ENCODE measurements at places on chromosomes 1 and 21. TPM values are rescaled to one million over a fixed set of nuclear protein-coding genes. Genes with fewer than 3 reads are reported as not detected.

- no peak for DNase-seq
These were observed 49.8 kb downstream of the EPHB2 start for GRCh38 chr1:22760455-22760854.

- no peak for DNase-seq
These were observed 11.0 kb upstream of the WNT9A start for GRCh38 chr1:227958617-227959324.

DNA sequence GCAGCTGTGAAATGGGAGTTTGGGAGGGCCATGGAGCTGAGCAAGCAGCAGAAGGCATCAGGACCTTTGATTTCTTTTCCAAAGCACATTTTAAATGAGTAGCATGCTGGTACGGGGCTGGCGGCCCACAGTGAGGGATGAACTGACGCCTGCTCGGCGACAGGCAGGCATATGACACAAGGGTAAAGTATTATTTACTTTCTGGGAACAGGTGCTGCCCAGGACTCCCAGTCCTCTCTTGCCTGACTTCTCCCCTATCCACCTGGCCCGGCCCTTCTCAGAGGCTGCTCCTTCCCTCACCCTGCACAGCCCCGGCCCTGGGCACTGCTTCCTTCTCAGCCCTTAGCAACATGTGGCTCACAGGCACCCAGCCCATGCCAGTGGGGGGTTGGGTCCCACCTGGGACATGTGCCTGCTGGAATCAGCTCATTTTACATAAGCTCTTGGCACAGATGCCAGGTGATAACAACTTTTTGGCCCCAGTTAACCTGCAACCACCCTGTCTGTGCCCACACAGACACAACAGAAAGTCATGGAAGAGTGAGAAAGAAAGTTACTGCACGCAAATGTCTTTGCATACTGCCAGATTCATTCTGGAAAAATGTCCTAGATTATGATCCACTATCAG is 112.3 kb upstream of the GADD45A start:
- DNase-seq, result peak; percentile 33

- DNase-seq, result no peak
These were observed 87.3 kb upstream of the IFFO2 start for GRCh38 chr1:19043579-19044443.

DNA sequence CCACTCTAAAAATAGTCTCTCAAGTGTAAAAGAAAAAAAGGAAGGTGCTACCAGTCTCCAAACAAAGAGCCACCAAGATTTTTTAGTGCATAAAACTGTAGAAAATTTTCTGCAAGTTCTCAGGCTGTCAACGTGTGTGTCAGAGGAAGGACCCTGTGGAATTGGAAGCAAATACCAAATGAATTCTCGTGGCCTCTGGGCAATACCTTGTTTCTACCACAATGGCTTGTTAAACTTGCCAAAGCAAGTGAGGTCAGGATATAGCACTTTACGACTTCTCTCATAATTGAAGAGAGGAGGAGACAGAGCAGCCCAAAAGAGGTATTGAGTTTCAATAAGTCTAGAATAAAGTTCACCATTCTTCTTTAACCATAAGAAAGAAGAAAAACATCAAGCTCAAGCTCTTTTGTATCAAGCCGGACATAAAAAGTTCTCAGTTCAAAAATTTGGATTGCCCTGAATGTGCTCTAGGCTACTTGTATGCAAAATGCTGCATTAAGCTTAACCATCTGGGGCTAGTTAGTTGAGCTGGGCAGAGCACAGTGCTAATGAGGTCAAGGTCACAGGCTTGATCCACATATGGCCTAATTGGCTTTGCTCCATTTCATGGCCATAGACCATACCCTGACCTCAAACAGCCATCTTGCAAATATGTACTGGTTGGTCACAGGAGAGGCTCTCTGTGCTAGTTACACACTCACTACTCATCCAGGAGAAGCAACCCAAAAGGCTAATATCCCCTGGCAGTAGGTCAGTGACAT is 60.5 kb downstream of the TBX15 start:
- DNase-seq, result no peak

DNA sequence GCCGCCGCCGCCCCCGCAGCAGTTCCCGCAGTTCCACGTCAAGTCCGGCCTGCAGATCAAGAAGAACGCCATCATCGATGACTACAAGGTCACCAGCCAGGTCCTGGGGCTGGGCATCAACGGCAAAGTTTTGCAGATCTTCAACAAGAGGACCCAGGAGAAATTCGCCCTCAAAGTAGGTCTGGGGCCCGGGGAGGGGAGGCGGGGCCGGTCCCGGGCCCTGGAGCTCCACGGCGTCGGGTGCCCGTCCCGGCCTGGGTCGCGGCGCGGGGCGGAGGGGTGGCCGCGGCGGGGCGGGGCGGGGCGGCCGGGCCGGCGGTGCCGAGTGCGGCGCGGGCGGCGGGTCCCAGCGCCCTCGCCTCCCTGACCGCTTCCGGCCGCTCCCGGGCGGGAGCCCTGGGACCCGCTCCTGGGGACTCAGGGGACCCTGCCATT is 646 bp downstream of the MAPKAPK2 start:
- DNase-seq, result peak; percentile 44

- no peak for DNase-seq
These were observed 8.4 kb downstream of the KCNJ10 start for GRCh38 chr1:160061369-160062229.

- DNase-seq, result no peak
These were observed 3.8 kb upstream of the NBPF1 start for GRCh38 chr1:16617114-16617631.

The ZBED6 gene
- total RNA-seq, result 2.4 TPM

The KPRP gene
- not detected for total RNA-seq

DNA sequence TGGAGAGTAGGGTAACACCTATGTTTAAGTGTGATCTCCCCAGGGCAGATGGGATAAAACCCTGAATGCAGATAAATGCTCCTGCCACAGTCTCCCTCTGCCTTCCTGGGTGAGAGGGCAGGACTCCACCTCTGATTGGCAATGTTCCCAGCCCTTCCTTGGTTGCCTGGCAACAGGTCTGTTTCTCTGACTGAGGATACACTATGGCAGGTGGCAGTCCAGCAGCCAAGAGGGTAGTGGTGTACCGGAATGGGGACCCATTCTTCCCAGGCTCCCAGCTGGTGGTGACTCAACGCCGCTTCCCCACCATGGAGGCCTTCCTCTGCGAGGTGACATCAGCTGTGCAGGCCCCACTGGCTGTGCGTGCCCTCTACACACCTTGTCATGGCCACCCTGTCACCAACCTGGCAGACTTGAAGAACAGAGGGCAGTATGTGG is at the start of gene DCDC2B:
Gene DCDC2B, plus strand, starts transcription at position 199 of the 438 bp plus-strand sequence. Its CDS starts 5 bp downstream, at position 204.
- peak; percentile 47 for DNase-seq

The TMEM222 gene
- total RNA-seq, result 31.8 TPM

GRCh38 chr1:101317590-101317989 is 80.8 kb downstream of the S1PR1 start:
- DNase-seq, result no peak

GRCh38 chr1:184622136-184622823 is 132.4 kb downstream of the EDEM3 start:
- DNase-seq, result peak; percentile 83

GRCh38 chr1:162206749-162207635 is 137.5 kb downstream of the NOS1AP start:
- DNase-seq, result no peak

- no peak for DNase-seq
These were observed 2.9 kb upstream of the LRRC8C start for GRCh38 chr1:89630048-89630447.

DNA sequence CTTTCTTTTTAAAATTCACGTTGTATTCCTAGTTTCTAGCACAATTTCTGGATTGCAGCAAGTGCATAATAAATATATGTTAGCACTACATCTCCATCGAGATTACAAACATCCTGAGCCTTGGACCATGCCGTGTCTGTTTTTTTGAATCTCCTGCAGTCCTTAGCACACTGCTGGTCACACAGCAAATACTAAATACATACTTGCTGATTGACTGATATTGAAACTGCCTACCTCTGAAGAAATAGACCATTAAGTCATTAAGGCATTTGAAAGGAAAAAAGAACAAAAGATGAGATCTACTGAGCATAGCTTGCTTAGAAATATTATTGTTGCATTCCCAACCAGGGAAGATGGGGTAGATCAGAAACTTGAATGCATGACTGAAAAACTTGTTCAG is 369.1 kb downstream of the PTBP2 start:
- no peak for DNase-seq

- DNase-seq, result peak; percentile 31
These were observed 226.5 kb downstream of the SDCCAG8 start for GRCh38 chr1:243482141-243483022.

DNA sequence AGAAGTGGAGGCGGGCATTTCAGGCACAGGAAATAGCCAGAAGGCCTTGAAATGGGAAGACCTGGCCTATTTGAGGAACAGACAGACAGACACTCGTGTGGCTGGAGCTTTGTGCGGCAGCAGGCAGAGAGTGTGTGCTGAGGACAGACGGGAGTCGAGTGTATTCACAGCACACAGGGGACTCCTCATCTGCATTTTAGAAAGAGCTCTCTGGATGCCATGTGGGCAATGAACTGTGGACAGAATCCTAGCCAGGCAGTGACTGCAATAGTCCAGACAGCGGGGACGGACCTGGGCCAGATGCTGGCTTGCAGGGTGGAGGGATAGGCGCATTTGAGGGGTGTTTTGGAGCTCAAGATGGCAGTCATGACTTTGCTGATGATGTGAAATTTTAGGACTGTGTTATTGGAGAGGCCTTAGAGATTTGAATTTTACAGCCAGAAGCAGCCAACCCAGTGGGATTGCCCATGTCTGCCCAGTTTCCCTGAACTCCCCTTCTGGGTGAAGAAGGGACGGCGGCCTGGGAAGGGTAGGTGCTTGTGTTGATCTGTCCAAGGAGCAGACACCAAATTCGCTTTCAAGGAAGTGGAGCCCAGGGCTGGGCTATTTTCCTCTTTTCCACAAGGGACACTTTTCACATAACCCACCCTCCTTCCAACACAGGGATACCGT is 43.7 kb downstream of the CHAF1B start:
- peak; percentile 10 for DNase-seq

The FCER1A gene
- total RNA-seq, result not detected

GRCh38 chr1:106926803-106927582 is 129.5 kb upstream of the PRMT6 start:
- no peak for DNase-seq

GRCh38 chr21:38982096-38982495 is 176.4 kb downstream of the ETS2 start:
- DNase-seq, result peak; percentile 19

The S100A7A gene
- not detected for total RNA-seq

DNA sequence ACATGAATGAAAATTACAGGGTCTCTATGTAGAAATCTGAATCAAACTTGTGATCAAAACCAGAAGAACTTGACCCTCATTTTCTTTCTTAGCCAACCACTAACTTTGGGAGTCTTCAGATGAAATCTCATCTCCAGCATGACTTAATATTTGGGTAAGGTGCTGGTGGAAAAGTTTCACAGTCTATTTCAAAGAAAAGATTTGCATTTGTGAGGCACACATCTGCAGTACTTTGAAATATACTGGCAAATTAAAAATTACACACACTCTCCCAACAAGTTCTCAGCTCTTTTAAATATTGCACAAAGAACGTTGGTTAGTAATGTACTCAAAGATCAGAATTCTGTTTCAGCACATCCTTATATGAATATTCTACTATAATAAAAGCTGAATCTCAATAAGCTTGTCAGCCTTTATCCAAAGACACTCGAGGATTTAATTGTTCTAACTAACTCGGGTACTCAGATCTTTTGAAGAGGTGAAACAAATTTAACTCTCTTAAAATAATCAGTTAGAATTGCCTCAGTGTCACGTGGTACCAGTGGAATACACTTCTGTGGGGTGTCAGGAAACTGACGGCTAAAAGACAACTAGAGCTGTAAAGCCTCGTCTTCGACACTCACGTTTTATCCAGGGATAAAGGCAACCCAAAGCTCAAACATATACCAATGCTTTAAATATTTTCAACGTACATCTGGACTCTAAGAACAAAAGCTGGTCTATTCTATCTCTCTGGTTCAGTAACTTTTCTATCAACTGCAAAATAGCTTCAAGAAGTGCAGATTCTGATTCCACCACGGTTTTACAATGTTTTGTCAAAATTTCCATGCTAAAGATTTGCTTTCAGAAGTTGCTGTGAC is 19.0 kb downstream of the SAMSN1 start:
- no peak for DNase-seq

The TAS1R3 gene
- total RNA-seq, result not detected

The ZNF593 gene
- 45.7 TPM for total RNA-seq

- DNase-seq, result no peak
These were observed 158.5 kb downstream of the TSEN15 start for GRCh38 chr1:184210031-184210430.

- no peak for DNase-seq
These were observed 330.1 kb downstream of the PLPP3 start for GRCh38 chr1:56249234-56249633.

The CCDC27 gene
- not detected for total RNA-seq

GRCh38 chr1:109978761-109979488 is 5.6 kb upstream of the AHCYL1 start:
- DNase-seq, result peak; percentile 31

- DNase-seq, result no peak
These were observed 76.0 kb downstream of the STUM start for GRCh38 chr1:226624526-226624925.

DNA sequence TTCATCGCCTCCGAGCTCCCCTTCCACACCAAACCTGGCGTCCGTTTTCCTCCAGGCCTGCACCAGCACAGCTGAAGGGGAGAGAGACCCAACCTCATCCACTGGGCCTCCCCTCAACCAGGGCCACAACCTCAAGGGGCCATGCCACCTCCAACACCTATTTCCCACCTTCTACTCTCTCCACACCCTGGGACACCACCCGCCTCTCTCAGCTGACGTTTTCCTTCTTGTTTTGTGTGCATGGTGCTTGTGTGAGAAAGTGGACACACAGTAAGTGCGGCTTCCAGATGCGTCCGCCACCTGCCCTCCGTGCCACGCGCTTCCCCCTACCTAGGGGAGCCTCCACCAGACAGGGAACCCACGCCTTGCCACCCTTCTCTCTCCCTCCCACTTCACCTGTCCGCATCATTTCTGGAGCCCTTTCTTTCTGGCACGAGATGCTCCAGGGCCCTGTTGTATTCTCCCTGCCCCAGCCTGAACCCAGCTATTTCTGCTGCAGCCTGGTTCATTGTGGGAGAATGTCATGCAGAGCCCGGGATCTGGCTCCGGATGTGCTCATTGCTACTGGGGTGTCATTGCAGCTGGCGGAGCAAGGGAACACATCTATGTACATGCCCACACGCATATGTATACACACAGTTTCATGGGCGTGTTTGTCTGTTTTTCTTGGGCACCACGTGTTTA is 1.3 kb upstream of the GNB1 start:
- DNase-seq, result no peak

GRCh38 chr1:206142011-206142410 is 24.8 kb upstream of the AVPR1B start:
- DNase-seq, result no peak

GRCh38 chr1:170776252-170776651 is 112.3 kb downstream of the PRRX1 start:
- DNase-seq, result no peak
